ENCODE measurements at places on chromosomes 11 and 22.

DNA sequence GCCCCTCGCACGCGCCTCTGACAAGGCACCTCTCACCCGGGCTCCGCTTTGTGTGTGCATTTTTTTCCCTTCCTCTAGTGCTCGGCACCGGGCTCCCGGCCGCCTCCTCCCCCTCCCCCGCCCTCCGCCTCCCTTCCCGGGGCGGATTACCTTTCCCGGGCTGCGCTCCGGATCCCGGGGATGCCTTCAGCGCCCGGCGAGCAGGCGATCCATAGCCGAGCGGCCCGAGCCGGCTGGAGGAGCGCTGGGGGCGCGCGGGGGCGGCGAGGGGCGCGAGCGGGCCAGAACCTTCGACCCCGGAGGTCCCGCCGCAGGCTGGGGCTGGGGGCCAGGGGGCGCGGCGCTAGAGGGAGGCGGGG, 282 bp downstream of the MPPED2 start:
- DNase-seq, result no peak

DNA sequence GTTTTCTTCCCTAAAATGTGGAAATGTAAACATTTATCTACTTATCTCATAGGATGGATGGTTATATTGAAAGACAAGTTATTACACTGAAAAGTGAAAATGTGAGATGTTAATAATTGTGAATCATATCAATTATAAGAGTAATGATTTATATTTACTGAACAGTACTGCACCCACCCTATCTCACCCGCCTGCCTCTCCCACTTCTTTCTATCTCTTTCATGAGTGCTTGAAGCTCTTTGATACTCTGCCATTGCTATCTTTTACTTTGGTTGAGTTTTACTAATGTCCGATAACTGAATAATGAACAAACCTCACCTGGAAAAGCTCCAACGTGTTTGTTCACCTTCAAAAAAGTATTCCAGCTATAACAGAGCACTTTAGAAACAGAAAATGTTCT, 263.0 kb upstream of the UBASH3B start:
- no peak for DNase-seq

GRCh38 chr11:128941573-128942271, 949 bp downstream of the TP53AIP1 start:
- DNase-seq, result no peak

DNA sequence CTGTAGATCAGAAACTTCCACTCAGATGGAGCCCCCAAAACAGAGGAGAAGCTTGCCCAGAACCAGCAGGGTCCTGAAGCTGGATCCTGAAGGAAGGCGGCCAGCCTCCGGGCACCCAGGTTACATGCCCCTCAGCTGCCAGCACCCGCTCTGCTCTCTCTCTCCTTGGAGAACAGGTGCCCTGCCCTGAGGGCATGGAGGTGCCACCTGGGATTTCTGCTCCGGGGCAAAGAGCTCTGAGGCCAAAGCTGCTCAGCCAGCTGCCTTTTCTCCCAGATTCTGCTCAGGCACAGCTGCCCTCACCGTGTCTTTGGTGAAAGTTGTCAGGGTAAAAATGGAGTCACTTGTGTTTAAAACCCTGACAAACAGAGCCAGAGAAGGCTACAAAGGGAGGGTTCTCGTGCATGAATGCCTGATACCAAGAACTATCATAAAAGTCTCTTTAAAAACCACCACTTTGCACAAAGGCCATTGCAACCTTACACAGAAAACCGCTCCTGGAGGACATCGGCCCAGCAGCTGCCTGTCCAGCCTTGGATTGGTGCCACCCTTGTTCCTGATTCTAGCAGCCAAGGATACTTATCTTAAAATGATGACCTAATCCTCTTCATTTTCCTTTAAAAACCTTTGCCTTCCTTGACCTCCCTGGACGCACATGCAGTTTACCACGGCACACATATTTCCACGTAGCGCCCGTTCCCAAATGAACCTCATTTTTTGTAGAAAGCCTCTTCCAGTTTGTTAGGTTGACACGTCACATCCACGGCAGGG, 140.0 kb downstream of the CACNA1I start:
- no peak for DNase-seq

- DNase-seq, result no peak
Observed at GRCh38 chr11:128615076-128615475, 27.7 kb upstream of the ETS1 start.

- DNase-seq, result peak; percentile 17
Observed at GRCh38 chr22:31227186-31227585, 15.1 kb downstream of the LIMK2 start.

DNA sequence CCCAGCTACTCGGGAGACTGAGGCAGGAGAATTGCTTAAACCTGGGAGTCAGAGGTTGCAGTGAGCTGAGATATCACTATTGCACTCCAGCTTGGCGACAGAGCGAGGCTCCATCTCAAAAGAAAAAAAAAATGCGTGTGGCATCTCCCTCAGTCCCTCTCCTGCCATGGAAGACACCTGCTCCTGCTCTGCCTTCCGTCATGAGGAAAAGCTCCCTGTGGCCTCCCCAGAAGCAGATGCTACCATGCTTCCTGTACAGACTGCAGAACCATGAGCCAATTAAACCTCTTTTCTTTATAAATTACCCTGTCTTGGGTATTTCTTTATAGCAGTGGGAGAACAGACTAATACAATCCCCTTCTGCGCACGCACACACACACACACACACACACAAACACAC, 249.4 kb downstream of the MN1 start:
- no peak for DNase-seq

- no peak for DNase-seq
Observed at GRCh38 chr11:117020869-117021564, 77.2 kb downstream of the SIK3 start.

DNA sequence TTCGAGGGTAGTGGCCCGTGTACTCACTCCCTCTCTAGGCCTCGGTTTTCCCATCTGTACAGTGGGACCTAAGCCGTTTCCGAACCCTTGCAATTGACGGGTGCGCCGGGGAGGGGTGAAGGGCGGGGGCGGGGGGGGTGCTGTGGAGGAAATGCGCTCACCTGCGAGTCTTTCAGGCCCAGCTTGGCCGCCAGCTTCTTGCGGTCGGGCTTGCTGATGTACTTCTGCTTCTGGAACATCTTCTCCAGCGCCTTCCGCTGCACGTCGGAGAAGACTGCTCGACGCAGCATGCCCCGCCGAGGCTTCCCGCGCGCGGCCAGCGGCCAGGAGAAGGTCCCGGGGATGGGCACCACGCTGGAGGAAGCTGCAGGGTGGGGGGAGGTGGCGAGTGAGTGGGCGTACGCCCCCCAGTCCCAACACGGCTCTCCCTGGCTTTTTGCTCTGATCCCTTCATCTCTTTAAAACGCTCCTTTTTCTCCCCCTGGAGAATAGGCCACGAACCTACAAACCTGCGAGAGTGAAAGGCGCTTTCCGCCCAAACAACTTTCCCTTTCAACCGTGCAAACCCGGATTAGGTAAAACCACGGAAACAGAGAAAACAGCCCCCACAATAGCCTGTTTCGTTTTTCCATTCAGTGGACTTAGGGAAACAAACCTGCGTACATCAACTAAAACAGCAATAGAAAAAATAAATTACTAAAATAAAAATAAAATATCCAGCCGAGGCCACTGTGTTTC, 3.2 kb downstream of the DBX1 start:
- DNase-seq, result no peak

DNA sequence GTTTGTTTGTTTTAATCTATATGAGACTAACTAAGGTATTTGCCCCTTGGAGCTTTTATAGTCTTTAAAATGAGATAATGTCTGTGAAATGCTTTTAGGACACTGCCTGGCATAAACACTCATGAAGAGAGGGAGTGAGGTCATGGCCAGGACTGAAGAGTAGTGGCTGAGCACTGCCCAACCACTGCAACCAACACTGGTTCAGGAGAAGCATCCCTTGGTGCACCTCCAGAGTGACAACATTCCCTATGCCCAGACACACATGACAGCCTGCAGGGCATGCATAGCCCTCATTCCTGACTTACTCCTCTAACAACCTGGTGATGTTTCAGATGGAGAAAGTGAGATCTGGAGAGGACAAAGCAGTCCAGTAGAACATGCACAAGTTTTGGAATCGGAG, 36.1 kb downstream of the ME3 start:
- peak; percentile 88 for DNase-seq

- DNase-seq, result peak; percentile 42
Observed at GRCh38 chr11:35932681-35933319, 11.1 kb upstream of the LDLRAD3 start.

DNA sequence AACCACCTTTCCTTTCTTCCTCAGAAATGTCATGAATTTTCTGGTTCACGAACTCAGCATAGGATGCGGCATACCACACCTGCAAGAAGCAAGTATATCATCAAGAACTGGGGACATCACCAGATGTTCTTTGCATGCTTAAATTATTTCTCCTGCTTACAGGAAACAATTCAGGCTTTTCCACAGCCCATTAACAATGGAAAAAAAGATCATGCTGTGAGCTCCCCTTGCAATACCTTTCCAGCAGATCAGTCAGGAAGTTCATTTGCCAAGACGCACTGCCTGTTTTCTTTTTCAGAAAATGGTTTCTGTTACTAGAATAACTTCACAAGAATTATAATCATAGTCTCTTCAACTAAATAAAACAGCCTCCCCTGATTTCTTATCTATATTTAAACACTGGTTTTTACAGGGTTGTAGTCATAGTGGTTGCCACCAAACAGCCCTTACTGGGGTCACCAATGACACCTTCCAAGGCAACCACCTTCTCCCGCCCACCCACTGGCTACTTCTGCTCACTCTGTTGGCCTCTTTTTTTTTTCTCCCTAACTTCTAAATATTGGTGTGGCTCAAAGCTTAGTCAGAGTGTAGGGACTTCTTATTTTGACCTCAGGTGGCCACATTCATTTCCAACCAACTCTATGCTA, 42.3 kb upstream of the NFRKB start:
- no peak for DNase-seq

- no peak for DNase-seq
Observed at GRCh38 chr11:124122123-124122522, 6.9 kb downstream of the VWA5A start.

GRCh38 chr11:315516-315994, 1.7 kb downstream of the IFITM1 start:
- no peak for DNase-seq

DNA sequence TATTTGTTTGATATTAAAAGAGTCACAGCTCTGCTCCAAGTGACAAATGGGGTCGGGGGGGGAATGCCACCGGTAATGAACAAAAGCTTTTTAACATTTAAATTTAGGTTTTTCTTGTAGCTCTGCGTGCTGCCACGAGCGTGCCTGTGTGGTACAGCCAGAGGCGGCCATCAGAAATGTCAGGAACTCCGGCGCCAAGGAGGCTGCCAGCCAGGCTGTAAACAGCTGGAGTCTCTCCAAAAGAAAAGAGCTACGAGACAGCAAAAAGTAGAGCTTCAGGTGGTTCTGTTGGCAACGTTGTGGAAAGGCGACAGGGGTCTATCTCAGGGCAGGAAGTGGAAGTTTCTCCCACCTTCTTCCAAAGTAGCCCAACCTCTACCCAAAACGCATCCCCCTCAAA, 532.8 kb downstream of the OPCML start:
- no peak for DNase-seq

DNA sequence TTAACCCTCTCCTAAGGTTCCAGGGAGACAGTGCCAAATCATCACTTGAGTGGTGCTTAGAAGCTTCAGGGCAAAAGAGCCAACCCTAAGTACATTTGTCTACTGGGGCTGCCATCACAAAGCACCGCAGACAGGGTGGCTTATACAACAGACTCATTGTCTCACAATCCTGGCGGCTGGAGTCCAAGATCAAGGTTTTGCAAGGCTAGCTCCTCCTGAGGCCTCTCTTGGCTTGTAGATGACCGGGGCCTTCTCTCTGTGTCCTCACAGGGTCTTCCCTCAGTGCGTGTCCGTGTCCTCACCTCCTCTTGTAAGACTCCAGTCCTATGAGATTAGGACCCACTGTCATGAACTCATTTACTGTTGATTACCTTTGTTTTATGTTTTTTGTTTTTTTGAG, 34.1 kb upstream of the CD81 start:
- no peak for DNase-seq

DNA sequence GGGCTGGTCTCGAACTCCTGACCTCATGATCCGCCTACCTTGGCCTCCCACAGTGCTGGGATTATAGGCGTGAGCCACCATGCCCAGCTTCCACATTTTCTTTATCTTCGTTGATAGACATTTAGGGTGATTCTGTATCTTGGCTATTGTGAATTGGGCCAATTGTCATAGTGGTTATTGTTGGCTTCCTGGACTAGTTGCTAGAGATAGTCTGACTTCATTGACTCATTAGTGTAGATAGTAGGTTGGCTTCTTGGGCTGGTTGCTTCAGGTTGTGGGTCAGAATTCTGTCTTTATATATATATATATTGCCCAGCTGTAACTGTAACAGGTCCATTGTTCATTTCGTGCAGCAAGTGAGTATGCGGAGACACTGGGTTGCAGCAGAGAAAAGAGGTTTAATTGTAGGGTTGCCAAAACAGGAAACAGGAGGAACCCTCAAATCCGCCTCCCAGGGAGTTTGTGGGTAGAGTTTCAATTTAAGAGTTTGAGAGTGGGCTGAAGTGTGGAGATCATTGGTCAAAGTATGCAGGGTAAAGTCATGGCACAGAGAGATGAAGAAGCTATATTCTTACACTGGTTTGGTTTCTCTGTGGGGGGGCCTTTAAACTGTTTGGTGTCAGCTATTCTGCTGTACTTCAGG, 22.0 kb downstream of the ATG13 start:
- no peak for DNase-seq

- no peak for DNase-seq
Observed at GRCh38 chr11:2440646-2441045, 3.7 kb downstream of the TRPM5 start.

- no peak for DNase-seq
Observed at GRCh38 chr11:64535811-64536210, 55.2 kb upstream of the SLC22A12 start.

GRCh38 chr11:112718483-112718882, 242.7 kb upstream of the NCAM1 start:
- no peak for DNase-seq

GRCh38 chr11:90218606-90219005, 4.2 kb downstream of the CHORDC1 start:
- no peak for DNase-seq

- DNase-seq, result peak; percentile 42
Observed at GRCh38 chr22:41526830-41527799, 17.2 kb downstream of the POLR3H start.

DNA sequence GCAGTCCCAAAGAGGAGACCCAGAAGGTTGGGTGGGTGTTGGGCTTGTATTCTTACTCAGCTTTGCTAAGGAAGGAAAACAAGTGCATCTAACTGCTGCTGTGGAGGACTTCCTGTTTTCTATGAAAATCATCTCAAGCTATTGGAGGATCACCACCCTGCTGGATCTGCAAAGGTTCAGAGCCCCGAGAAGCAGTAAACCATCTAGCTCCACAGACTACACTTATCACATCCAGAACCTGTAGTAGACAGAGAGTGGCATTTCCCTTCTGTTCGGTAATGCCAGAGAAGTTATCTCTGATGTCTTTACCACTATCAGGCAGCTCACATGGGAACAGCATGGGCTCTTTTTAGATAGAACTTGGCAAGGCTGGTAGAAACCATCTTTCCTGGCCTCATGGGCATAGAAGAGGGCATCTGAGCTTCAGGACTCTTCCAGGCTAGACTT, 21.7 kb downstream of the KCNJ1 start:
- DNase-seq, result no peak

- DNase-seq, result no peak
Observed at GRCh38 chr22:20877715-20878114, 18.9 kb downstream of the SNAP29 start.

- no peak for DNase-seq
Observed at GRCh38 chr22:37701141-37701786, 4.4 kb downstream of the TRIOBP start.
